ENCODE measurements at places on chromosomes 7 and 10.

DNA sequence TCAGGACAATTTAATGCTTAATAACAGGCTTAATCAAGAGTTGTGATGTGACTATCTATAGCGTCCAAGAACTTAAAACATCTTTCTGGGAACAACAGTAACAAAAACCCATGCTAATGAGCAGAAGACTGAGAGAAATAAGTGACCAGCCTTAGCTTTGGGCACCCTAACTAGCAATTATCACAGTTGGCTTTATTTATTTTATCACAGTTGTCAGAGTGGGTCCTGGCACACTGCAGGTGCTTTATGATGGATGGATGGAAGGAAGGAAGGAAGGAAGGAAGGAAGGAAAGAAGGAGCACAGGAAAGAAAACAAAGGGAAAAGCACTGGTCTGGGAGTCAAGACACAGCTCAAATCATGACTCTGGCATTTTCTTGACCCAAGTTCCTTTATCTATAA is 181.1 kb downstream of the SKAP2 start:
- no peak for DNase-seq

DNA sequence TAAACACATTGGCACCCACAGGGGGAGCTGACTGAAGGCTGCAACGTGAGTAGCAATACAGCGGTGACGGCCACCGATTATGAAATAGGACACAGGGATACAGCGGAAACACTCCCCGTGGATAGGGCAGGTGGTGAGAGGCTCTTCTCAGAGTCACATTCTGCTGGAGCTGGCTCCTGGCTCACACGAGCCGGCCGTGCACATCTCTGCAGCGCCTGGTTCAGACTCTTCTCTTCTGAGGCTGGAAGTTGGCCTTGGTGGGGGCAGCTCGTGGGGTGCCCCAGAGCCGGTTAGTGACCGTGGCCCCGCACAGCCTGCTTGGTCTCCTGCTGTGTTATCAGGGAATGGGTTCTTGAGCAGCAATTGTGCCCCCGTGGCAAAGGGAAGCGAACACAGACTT is 61.3 kb upstream of the EN2 start:
- no peak for DNase-seq

- no peak for DNase-seq
These were observed 298.5 kb downstream of the NEBL start for GRCh38 chr10:20598590-20598989.

DNA sequence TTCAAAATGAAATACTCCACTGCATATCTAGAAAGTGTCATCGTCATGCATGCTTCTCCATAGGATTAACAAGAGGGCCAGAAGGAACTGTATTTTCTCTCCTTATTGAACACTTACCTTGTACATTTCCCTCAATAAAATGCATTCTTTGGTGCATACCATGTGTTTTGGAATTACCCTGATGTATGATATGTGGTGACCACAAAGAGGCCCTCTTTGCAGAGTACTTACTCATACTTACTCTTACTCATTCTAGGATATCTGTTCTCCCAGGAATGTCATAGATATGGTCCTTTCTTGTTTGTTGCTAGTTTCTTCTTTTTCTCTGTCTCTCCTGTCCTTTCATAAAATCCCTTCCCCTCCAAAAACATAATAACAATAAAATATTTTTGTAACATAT is 1087.1 kb upstream of the POT1 start:
- DNase-seq: no peak

DNA sequence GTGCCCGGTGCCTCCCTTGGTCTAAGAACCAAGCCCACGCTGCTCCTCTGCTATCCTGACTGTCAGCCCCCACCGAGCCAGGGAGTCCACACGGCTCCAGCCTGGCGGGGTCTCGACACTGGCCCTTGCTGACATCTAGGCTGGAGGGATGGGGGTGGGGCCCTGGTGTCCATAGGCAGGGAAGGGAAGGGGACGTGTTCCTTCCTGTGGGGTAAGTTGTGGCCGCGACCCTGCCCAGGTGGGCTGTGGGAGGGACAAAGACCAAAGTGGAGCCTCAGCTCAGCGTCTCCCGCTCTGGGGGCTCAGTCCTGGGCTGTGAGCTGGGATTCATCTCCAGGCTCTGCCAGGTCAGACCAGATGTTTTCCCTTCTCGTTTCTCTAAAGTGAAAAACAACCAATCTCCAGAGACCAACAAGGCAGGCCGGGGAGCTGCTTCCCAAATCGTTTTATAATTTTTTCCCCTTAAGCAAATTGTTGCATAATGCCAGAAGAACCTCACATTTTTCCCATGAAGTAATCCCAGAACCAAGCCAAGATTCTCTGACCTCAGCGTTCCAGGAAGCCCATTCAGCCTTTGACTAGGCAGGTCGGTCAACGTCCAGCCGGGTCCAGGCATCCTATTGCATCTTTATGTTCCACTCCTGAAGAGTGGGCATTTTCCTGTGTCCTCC is 101.2 kb downstream of the RGS10 start:
- DNase-seq: no peak

GRCh38 chr10:78349911-78350663 is 316.4 kb downstream of the RPS24 start:
- no peak for DNase-seq

- DNase-seq: no peak
These were observed 216.8 kb downstream of the TCERG1L start for GRCh38 chr10:131094527-131095312.

GRCh38 chr7:65307651-65308299 is 65.9 kb upstream of the ZNF92 start:
- DNase-seq: peak; percentile 4

DNA sequence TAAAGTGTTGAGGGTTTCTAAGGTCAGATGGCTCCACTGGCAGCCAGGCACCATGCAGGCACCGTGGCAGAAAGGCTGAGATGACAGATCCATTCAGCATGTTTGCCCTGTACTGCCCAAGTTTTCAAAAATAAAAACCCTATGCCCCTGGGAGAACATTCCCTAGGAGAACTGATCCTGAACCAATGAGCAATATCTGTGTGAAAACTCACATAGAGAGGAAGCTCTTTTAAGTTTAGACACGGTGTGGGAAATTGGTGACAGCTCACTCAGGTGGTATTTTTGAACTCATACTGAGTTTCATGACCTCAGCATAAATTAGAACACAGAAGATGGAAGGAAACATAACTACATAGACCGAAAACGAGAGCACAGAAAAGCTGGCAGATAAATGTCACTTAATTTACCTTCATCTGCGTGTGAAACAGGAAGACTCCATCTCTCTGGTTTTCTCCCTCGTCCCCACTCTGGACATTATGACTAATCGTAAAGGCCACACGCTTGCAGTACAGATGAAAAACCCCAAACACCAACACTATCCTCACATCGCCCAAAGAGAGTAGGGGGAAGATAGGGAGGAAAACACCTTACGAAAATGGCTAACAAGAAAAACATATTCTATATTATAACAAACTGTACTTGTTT is 127.8 kb downstream of the ICA1 start:
- no peak for DNase-seq

GRCh38 chr7:81031243-81031642 is 112.4 kb upstream of the SEMA3C start:
- DNase-seq: no peak

- DNase-seq: no peak
These were observed 438.1 kb upstream of the NRP1 start for GRCh38 chr10:33772370-33773252.

DNA sequence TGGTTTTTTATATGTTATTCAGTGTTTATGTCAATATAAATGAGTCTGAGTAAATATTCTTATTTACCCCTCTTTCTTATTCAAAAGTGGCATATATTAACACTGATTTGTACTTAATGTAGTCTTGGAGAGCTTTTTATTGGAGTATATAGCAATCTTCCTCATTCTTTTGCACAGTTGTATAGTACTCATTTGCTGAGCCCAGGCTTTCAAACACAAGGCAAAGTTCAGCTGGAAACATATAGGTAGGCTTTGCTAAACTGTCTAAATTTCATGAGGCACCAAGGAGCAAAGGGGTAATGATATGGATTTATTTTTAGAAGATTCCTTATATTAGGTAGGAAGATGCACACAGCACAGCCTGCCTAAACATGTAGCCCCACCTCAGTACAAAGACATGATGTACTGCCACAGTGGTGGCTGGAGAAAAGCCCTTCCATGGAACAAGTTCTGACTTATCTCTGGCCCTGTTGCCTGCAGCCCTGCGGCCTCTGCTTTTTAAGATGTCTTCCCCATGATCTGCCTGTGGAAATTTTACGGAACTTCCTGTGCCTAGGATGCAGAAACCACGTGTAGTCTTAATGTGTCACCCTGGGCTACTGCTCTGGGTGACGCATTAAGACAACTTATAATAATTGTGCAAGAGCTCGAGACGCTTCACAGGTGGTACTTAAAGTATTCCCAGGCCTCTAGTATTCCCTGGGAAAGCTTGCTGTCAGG is 9.6 kb upstream of the PDCD4 start:
- DNase-seq: no peak

DNA sequence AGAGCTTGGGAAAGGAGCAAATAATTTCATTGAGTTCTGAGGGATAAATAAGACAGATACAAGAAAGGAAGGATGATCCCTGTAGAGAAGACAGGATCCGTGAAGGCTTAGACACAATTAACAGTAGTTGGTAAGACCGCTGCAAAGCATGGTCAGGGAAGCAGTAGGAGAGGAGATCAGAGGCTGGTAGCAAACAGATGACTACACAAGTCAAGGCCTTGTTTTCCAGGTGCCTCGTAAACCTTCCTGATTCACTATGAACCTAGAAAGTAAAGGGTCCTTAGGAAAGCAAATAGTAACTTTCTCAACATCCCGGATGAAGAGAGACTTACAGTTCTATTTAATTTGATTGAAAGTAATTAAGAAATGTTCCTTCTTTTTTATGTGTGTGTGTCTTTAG is 118.6 kb downstream of the GNAI1 start:
- DNase-seq: no peak

- DNase-seq: no peak
These were observed 294.3 kb upstream of the PFKP start for GRCh38 chr10:2772816-2773631.

GRCh38 chr10:87860816-87861403 is 2.4 kb downstream of the KLLN start:
- no peak for DNase-seq

DNA sequence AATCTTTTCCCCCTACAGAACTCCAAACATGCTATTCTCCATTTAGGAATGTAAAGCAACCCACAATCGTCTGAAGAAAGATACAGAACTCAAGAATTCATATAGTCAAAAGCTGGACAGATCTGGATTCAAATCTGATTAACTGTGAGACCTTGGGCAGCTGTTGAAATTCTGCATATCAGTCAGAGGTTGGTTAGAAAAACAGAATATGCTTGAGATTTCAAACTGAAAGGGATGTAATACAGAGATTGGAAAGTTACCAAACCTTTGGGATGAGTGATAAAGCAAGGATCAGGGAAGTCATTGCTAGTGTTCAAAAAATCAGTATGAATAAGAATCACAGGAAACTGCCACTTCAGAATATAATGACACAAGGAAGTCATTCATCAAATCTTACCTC is 406.6 kb downstream of the HTR7 start:
- no peak for DNase-seq

DNA sequence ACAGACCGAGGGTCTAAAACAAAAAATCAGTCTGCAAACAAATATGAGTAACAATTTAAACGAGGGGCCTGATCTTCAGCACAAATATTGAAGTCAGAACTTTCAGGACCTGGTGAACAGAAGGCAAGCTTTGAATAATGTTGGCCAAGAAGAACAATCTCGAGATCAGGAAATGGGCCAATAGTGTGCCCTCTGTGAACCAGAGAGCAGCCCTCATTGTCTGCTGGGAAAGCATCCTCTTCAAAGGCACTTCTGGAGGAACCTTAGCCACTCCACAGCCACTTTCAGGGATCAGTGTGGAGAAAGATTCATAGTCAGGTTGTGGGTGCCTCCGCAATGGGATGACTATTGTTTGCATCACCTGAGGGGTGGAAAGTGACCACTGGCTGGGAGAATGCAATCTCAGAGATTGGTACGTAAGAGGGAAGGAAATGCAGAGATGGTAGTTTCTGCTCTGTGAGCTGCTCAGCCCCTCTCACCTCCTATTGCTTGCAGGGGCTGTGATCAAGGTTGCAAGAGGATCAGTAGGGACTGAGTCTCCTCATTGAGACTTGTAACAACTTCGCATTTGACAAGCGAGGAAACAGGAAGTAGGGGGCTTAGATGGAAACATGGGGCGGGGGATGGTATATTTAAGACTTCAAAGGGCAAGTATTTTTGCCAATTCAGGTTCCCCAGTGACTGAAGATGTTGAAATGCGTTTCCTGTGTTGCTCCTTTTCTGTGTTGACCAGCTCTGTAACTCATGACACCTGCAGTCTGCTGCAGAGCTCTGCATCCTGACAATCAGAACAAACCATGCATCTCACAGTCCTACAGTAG is 28.4 kb upstream of the IFRD1 start:
- no peak for DNase-seq

- no peak for DNase-seq
These were observed 13.7 kb downstream of the INPP5A start for GRCh38 chr10:132551093-132551807.

DNA sequence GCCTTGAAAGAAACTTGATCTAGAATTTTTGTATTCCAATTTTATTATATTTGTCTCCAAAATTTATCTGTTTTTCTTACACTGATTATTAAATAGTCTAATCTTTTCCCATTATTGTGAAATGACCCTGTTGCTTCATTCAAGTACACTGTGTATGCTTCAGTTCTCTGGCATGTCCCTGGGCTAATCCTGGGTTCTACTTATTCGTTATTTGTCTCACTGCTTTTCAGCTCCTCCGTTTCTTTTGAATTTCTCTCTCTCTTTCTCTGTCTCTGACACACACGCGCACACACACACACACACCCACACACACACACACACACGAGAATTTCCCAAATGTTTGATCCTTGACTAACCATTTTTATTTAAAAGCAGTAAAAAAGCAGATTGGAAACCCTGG is 768.6 kb downstream of the NRG3 start:
- DNase-seq: no peak

DNA sequence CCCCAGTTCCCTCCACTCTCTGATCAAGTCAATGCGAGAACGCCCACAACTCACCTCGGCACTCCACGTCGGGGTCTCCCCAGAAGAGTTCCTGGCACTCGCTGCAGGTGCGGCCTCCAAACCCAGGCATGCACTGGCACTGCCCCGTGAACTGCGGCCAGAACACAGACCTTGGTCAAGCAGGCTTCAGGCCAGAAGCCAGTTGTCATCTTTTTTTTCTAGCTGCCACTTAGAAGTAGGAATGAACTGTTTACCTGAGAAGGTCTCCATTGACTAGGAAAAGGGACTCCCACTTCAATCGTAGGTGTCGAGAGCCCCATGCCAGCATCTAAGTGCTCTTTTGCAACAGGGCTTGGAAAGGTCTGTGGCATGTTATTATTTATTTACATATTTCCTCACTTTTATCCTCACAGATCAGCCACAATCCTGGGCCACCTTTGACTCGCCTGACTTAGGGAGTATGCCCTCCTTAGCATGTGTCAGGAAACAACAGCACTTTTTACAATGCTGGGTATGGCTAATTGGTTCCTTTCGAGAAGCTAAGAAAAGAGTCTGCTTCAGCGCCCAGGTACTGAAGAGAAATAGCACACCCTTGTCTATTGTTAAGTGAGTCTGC is 51.7 kb downstream of the LAMB1 start:
- DNase-seq: no peak

DNA sequence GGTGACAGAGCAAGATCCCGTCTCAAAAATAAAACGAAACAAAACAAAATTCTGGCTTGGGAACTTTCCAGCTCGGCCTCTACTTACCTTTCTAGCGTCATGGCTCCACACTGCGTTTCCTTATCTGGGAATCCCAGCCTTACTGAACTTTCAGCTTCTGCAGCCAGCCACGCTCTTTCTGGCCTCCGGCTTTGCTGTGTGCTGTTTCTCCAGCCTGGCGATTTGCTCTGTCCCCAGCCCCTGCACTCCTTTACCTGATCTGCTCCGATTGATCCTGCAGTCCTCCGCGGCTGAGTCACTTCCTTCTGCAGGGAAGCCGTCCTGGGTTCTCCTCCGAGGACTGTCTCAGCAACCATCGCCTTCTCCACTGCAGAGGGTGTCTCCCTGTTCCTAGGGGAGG is 71.0 kb upstream of the FAM171A1 start:
- no peak for DNase-seq
